ENCODE measurements at places on chromosomes 5 and 9.

GRCh38 chr5:175589714-175590113 lies 68.2 kb upstream of the HRH2 start:
- no peak for DNase-seq

GRCh38 chr5:73893813-73894212 lies 267.8 kb downstream of the ARHGEF28 start:
- DNase-seq: no peak

GRCh38 chr9:116686693-116687073 lies 422 bp upstream of the TRIM32 start:
- DNase-seq: no peak

DNA sequence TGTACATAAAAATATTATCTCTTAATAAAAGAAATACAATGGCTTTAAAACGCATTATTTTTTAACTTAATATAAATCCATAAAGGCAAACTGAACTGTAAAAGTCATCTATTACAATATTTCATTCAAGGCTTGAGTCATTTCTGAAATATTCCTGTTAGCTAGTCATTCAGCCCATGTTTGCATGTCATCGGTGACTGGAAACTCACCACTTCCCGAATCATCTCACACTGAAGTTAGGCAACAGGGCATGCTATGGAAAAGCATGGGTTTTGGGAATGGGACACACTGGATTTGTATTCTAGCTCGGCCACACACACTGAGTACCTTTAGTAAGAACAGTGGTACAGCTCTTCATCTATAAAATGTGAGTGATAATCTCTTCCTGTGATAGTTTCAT lies 691.1 kb upstream of the C9orf72 start:
- DNase-seq: no peak

DNA sequence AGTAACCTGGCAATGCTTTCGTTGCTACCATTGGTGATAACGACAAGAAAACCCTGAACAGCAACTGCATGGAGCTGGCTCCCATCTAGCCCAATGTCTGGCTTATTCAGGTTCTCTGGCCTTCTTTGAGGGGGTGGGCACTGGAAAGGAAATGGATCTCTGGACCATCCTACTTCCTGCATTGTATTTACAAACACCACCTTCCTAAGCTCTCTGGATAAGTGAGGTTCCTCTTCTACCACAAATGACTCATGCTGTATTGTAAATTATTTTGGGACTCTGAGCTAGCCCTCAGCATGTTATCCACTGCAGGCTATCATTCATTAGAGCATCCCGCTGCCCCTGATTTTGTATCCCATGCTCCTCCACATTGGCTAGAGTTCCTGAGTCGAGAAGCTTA lies 136.9 kb upstream of the KLF9 start:
- no peak for DNase-seq

- no peak for DNase-seq
Measured at GRCh38 chr5:128466980-128467379, 71.1 kb downstream of the FBN2 start.

- DNase-seq: peak; percentile 3
Measured at GRCh38 chr5:54440456-54440893, 15.0 kb upstream of the HSPB3 start.

GRCh38 chr9:79469164-79469563 lies 102.6 kb upstream of the TLE4 start:
- no peak for DNase-seq

- no peak for DNase-seq
Measured at GRCh38 chr5:17860660-17861315, 226.5 kb downstream of the TAF11L14 start.

GRCh38 chr9:99056886-99057664 lies 47.8 kb upstream of the TGFBR1 start:
- DNase-seq: peak; percentile 29
